ENCODE measurements at places on chromosomes 6 and 20. TPM values are rescaled to one million over a fixed set of nuclear protein-coding genes. Genes with fewer than 3 reads are reported as not detected.

GRCh38 chr20:41559658-41560057 lies 58.5 kb downstream of the CHD6 start:
- DNase-seq, result no peak

DNA sequence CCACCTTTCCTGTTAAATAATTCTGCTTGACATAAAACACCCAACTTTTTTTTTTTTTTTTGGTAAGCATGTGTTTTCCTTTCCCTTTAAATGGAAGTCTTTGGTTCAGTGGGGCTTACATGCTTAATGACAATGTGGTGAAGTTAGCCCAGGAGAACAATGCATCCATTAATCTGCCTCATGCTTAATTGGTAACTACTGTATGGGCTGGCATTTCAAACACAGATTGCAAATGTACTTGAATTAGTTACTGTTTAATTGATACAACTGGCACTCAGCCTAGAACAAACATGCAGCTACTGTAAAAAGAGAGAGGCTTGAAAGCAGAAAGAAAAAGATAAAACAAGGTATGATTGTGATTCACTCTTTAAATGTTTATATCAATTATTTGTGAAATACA lies 483.6 kb upstream of the NOX3 start:
- DNase-seq, result no peak

DNA sequence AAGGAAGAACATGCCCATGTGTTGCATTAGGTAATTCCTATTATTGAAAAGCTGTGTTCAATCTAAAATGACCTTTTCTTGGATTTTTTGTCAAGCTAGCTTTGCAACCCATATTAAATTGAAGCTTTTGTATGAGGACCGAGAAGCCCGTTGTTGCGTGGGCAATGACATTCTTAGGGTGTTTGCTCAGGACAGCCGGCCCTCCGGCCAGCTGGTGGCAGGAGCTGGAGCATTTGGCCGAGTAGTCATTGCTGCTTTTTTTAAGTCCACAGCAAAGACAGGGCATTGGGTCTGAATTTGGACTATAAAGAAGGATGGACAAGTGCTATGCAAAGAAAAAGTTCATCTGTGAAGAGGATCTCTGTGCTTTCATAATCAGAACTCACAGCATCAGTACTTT lies 365.8 kb downstream of the SAMD5 start:
- DNase-seq, result no peak

DNA sequence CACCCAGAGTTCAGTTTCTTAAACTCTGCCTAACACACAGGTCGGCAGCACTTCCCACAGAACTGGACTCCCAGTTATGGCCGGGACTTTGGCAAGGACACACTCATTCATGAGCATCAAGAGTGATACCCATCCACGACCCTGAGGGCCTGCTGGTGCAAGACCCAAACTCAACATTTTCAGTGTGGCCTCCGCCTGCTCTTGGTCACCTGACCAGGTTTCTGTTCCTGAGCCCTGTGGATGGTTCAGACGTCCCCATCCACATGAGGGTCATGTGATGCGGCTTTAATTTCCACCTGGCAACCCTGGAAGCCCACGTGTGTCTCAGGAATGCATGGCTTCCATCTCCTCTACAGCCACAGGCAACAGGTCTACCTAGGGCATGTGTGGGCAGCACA lies 245.3 kb downstream of the DLL1 start:
- no peak for DNase-seq

DNA sequence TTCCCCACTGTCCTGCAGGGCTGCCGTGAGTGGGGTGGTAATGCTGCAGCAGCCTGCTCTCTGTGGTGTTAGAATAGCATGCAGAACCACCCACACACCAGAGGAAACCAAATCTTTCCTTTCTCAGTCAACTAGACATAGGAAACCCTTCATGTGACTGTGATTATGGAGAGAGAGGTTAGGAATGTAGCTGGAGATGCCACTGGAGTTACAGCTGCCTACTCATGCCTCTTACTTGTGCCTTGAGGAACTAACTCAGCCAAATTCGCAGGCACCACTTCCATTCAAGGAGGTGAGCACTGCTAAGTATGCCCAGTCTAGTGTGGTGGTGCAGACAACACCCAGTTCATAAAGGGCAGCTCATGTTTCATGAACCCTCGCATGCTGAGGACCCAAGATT lies 27.4 kb downstream of the MUC22 start:
- DNase-seq, result no peak

The AGER gene
- 8.0 TPM for total RNA-seq

The SEL1L2 gene
- not detected for total RNA-seq

The ESR1 gene
- total RNA-seq, result 0.05 TPM

The CRISP2 gene
- not detected for total RNA-seq

The HCK gene
- total RNA-seq, result not detected
